ENCODE measurements at places on chromosomes 4 and X.

GRCh38 chr4:113300471-113300928 lies 251.0 kb downstream of the ANK2 start:
- peak; percentile 1 for DNase-seq

DNA sequence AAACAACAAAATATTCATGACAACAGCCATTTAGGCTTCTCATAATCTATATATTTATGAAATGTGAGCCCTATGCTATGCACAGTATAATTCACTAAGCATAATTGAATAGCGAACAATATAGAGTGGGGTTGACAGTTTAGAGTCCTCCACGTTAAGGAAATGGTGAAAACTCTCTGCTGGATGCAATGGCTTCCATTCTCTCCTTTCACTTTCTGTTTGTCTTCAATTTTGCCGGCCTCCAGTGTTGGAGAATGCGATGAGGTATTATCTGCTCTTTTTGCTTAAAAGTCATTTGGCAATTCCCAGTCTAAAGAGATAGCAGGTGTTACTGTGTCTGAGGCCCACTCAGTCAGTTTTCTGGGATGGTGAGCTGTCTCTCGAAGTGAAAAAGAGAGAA lies 52.1 kb downstream of the NPY5R start:
- DNase-seq: no peak

GRCh38 chrX:112913807-112914206 lies 73.2 kb upstream of the AMOT start:
- DNase-seq: peak; percentile 1

GRCh38 chr4:55343887-55344286 lies 2.2 kb upstream of the SRD5A3 start:
- no peak for DNase-seq

DNA sequence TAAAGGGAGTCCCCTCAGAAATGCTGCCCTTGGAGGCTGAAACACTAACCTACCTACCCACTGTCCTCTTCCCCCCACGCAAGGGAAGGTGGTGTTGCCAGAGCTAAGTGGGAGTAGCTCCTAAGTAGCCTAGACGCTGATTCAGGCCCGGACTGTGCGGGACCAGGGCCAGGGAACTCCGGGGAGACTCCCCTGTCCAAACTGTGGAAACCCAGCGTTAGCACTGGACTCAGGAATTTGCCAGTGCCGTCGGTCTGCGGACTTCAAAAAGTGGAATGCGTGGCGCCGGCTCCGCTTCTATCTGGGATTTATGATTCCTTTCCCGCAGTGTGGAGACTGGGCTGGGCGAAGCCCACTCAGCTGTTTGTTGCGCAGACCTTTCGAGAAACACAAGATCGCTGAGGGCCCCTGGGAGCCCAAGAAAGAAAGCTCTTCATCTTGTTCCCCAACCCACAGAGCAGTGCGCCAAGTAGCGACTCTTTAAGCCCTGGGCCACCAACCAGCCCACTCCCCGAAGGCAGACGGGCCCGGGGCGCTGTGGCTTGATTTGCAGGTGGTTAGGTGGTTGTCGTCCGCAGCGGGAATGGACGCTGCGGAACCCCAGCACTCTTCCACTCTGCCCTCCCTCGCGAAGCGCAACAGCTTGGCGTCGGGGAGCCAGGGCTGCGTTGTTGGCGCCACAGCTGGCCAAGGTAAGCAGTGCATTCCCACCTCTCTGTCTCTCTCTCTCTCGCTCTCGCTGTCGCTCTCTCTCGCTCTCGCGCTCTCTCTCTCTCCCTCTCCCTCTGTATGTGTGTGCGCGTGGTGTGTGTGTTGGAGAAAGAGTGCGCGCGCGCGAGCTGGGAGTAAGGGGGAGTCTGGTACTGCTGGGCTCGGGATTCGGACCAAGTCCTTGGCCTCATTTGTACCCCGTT lies 2.0 kb downstream of the TMEM255A start:
- DNase-seq: peak; percentile 85

DNA sequence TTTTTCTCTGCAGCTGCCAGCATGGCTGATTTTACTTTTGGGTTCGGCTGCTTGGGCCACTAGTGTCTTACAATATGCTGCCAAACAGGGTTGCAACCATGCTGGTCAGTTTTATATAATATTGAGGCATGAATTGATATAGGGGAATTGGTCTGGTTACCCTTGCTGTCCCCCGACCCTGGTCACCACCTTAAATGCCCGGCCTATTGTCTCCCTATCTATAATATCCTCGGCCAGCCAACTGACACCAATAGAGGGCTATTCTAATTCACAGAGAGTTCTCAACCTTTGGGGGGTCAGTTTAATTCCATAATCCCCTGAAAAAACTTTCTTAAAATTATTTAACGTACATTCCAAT lies 28.7 kb downstream of the SULT1E1 start:
- DNase-seq: no peak

- no peak for DNase-seq
Observed at GRCh38 chr4:4800646-4801408, 58.6 kb upstream of the MSX1 start.

All from hematopoietic multipotent progenitor cell treated with erythropoietin and hydrocortisone succinate and interleukin-3 and kit ligand, for 4 days (in vitro differentiated cells).